ENCODE measurements at places on chromosomes 4 and X. TPM values are rescaled to one million over a fixed set of nuclear protein-coding genes. Genes with fewer than 3 reads are reported as not detected.

The SHROOM4 gene
- 0.50 TPM for total RNA-seq

The VEGFC gene
- 67.2 TPM for total RNA-seq

The NELFA gene
- 12.1 TPM for total RNA-seq

The FOXP3 gene
- under 0.01 TPM for total RNA-seq

The CSAG2 gene
- total RNA-seq: not detected

The ARHGEF6 gene
- total RNA-seq: 20.5 TPM

Data from fibroblast of lung (primary cell).